ENCODE measurements at places on chromosomes 4 and X.

GRCh38 chrX:42229533-42229932, 306.2 kb upstream of the CASK start:
- no peak for DNase-seq

DNA sequence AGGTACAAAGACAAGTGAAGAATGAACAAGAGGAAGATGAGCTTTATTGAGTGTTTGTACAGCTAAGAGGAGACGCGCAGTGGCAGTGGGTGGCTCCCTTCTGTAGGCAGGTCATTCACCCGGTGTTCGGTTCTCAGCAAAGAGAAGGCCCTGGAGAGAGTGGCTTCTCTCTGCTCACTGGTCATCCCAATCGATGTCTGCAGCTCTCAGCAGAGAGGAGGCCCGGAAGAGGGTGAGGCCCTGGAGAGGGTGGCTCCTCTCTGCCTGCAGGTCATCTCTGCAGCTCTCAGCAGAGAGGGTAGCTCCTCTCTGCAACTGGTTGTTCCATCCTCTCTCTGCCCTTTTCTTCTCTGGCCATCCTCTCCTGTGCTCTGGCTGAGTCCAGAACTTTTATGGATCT, 126.5 kb downstream of the UGT8 start:
- DNase-seq: no peak

- DNase-seq: no peak
Measured at GRCh38 chr4:99356992-99357391, 4.4 kb upstream of the ADH1C start.

GRCh38 chr4:16597845-16598596, 300.4 kb downstream of the LDB2 start:
- no peak for DNase-seq

DNA sequence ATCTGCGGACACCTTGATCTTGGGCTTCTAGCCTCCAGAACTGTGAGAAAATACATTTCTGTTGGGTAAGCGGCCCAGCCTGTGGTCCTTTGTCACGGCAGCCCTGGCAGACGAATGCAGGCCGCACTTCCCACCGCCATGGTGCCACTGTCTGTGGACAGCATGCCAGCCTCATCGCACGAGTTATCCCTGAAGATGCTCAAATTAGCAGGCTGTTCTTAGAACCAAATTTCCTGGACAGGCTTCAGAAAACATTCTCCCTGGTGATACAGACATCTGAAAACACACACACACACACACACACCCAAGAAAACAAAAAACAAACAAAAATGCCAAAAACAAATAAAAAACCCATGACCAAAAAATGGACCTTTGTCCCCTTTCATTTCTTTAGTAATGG, 343.5 kb upstream of the GATB start:
- no peak for DNase-seq
